ENCODE measurements at places on chromosomes 4 and X.
A peak's percentile ranks its signal among the peaks of the same experiment; 100 is the strongest.

- DNase-seq, result no peak
Measured at GRCh38 chr4:80140194-80140593, 57.1 kb upstream of the PRDM8 start.

DNA sequence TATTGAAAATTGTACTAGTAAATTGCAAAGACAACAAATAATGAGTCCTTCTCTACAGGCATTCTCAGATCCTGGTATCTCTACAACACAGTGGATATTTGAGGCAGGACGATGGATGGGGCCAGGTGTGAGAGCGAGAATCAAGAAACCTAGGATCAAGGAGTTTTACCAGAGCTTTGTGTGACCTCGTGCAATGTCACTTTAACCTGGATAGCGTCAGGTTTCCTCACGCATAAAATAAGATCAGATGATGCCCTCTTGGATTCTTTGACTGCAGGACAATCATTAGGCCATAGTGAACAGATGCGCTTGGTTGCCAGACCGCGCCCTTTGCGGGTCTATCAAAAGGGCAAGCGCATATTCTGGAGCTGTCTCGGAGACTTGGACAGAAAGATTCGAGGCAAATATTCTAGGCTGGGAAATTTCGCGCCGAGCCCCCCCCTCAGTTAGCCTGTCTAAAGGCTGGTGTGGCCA lies 66.6 kb downstream of the FBXO8 start:
- DNase-seq, result no peak

DNA sequence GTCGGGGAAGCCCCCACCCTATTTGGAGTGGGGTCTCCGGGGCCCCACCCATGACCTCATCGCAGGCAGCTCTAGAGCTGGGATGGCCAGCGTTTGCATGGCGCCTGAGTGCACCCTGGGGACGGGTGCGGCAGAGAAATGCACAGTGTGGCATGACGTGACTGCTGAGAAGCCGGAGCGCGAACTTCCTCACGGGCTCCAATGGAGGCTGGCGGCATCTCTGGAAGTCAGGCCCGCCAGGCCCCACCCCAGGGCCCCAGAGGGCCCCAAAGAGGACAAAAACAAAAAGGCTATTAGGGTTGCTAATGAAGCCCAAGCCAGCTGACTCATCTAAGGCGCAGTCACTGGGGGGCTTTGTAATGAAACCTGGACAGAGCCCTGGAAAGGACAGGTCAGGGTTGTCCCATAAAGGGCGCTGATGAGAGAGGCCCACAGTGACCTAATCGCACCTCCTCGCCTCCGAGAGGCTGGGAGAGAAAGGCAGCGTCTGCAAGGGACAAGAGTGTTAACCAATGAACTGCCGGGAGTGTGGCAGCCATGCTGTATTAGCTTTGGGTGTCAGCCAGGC lies 86.0 kb upstream of the C1QTNF7 start:
- no peak for DNase-seq

- DNase-seq, result no peak
Measured at GRCh38 chrX:42248226-42248625, 324.9 kb upstream of the CASK start.

DNA sequence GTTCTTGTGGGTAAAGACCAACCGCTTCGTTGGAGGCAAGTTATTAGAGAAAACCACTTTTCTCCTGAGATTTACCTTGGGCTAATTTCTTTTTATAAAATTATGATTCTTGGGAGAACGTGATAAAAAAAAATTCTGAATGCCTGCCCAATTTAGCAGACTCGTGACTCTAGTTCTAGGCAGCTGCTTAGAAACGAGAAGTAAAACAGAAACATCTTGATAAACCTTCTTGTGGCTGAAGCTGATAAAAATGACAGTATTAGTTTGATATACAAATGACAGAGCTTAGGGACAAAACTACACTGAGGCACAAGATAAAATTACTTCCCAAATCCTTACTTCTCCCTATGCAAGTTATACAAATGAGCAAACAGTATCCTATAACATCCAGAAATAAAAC lies 458.9 kb upstream of the TEX13C start:
- DNase-seq, result no peak

- no peak for DNase-seq
Measured at GRCh38 chrX:38856670-38857265, 55.5 kb downstream of the MID1IP1 start.

- DNase-seq, result no peak
Measured at GRCh38 chr4:30716158-30716557, 4.0 kb upstream of the PCDH7 start.

DNA sequence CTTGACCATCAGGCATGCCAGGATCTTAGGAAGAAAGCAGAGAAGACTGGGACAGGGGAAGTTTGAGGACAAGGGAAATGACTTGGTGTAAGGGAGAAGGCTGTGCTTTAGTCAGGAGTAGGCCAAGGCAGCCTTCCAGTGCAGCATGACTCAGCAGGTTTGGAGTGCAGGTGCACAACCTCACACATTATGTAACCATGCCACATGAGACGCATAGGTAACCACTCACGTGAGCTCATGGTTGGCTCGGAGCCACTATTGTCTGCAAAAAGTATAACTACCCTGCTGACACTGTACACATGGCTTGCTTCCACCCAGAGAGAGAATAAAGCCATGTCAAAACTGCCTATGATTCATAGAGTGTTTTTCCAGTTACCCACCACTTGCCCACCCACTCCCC lies 715.9 kb downstream of the SMARCA1 start:
- no peak for DNase-seq

GRCh38 chr4:106522839-106523238 lies 154.3 kb upstream of the GIMD1 start:
- DNase-seq, result no peak

DNA sequence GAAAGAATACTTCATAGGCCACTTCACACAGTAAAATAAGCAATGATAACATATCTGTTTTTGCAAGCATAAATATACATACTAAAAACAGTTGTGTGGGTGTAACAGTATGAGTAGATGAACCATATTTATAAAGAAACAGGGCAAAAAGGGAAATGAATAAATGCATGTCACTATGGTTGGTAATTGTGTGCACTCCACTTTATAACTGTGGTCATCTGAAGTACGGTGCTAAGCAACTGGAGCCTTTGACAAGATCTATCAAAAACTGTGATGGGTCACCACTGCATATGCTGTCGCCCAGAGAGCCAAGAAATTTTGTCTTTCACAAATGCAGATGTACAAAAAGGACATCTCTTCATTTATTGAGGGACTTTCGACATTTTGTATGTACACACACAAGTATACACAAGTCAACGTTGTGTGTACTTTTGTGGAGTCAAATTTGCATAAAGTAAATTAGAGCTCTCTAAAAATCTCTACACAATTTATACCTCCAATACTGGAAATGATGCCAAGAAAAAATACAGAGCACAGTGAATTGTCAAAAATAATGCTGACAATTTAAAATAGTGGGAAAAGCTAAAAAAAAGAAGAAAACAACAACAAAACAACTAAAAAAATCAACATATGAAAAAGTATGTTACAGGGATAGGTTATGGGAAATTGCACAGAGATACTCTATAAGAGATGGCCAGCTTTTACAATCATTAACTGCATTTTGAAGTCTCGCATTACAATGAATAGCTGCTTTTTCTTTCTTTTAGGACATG lies 123.1 kb upstream of the ENPEP start:
- no peak for DNase-seq

GRCh38 chrX:77114501-77114900 lies 332.7 kb upstream of the FGF16 start:
- DNase-seq, result no peak

DNA sequence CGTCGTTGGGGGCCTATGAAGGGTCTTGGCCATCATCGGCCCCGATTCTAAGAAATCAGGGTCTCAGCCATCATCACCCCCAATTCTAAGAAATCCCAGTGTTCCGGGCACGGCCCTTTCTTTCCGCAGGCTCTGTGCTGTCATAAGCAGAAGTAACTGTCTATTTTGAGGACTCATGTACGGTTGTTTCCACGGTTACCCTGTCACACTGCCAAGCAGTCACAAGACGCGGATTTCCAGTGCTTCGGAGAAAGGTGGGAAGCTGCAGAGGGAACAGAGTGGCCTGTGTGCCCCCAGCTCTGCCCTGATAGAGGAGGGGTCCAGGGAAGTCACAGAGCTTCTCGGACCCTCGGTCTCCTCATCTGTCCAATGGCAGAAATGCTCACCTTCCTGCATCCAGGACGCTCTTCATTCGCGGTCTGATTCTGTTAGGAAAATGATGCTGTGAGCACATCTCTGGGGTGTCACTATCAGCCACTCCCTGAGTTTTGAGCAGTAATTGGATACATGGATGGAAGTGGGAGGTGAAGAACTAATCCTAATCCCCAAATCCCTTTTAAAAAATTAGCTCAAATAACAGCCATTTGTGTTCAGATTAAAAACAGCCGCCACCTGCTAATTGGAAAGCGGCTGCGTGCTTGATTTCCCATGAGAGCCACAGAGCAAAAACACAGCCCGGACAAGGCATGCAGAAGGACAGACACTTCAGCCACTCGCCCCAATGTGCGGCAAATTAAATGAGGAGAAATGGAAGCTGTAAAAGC lies 73.1 kb downstream of the WFS1 start:
- no peak for DNase-seq

DNA sequence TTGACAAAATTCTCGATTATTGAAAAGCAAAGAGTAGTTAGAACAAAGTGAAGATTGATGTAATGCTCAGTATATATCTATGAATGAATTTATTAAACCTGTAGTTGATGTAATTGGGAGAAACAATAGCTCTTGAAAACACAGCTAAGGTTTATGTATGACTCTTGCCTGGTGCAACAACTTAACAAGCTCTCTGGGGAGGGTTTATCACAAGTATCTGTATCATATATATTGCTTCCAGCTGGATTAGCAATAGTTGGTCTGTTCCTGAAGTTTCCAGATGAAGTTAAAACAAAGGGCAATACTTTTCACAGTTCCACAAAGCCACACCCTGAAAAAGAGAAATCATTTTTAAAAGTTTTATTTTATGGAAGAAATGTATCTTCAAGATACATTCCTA lies 91.4 kb downstream of the ARSJ start:
- DNase-seq, result no peak

GRCh38 chr4:83890231-83890630 lies 354.3 kb downstream of the GPAT3 start:
- DNase-seq, result no peak

DNA sequence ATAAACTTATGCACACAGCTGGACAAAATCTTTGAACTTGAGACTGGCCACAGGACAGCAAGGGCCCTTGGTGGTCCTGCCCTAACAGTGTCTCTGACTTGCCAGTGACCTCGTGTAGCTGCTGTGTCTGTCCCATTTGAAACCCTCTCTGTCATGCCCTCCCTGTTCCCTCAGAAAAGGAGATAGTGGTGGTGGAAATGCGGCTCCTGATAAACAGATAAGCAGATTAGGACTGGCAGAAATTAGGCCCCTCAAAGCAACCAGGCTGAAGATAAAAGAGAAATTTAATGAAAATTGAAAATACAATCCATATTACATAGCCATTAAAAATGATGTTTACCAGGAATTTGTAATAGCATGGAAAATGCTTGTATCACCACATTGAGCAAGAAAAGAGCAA lies 136.6 kb upstream of the ATP6AP2 start:
- DNase-seq, result no peak

GRCh38 chr4:101262683-101263082 lies 84.6 kb downstream of the PPP3CA start:
- DNase-seq, result no peak

DNA sequence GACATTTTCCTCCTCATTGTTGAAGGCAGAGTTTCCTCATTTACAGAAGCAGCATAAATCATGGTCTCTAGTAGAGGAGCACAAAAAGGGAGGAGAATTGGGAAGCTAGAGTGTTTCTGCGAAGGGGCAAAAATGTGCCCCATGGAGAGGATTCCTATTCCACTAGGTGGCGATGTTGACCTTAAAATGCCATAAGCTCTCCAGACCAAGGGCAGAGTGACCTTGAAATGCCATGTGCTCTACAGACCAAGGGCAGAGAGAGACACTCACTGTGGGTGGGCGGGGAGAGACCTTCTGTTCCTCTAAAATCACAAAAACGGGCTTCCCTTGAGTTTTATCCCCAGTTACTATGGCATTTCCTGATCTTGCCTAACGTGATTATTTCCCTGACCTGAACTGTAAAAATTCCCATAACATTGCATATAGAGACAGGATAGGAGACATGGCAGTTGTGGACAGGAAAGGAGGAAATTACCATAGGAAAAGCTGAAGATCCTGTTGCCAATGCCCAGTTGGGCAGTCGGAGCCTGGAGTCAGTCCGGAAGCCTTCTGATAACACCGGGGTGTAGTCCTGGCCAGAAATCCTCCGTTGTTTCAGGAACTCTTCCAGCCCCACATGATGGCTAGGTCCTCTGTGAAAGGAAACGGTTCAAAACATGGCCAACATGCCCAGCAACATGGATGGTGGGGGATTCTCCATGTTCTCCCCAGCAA lies 567.7 kb downstream of the MAGEB5 start:
- DNase-seq, result peak; percentile 18

- DNase-seq, result no peak
Measured at GRCh38 chrX:44828008-44828605, 15.7 kb upstream of the DUSP21 start.

DNA sequence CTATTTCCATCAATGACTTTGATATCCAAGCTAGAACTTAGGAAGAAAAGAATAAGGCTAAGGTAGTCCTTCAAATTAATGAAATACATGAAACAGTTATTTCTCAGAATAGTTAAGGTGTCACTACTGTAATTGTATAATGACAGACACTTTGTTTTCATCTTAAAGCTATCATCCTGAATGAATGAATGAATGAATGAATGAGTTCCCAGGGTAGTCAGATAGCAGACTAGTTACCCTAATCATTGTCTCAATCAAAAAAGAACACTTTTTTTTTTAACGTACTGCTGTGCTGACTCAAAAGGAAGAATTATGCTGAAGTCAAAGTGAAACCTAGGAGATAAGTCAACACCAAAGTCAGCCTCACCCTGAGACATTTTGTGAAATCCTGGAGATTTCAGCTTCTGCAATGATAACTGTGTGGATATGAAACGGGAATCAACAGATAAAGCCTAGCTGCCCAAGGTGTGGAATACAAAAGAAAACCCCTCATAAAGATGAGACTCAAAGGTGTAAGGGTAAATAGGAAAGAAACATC lies 68.3 kb upstream of the CNKSR2 start:
- DNase-seq, result no peak

DNA sequence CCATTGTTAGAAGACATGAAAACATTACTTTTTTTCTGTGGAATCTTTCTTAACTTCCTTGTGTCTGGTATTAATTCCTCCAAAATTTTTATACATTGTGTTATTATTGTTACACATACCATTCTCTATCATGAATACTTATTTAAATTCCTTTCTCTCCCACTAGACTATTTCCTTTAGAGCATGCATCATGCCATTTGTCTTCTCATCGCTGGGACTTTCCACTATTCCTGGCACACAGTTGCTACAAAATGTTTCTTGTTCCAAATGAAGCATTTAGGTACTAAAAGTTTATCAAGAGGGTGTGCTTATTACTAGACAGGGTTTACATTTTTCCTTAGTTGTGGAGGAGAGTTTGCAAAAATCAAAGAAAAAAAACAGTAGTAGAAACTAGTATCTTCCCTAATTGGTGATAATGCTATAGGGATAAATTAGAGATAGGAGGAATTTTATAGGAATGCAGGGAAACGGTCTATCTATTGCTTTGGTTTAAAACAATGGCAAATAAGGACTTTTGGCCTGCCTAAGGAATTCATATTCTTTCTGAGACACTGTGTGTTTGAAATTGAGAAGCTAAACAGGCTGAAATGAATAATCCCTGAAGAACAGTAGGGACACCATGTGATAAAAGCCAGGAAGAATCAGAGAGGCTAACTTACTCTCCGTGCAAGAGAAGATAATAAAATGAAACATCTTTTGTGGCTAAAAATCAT lies 187.5 kb upstream of the TBC1D9 start:
- DNase-seq, result no peak

- no peak for DNase-seq
Measured at GRCh38 chr4:33160126-33160525, 2440.0 kb downstream of the PCDH7 start.

- DNase-seq, result no peak
Measured at GRCh38 chr4:151955721-151956380, 195.0 kb upstream of the GATB start.
